ENCODE measurements at places on chromosomes 13 and 19.
A peak's percentile ranks its signal among the peaks of the same experiment; 100 is the strongest.

GRCh38 chr13:26021516-26021915 lies 30.3 kb downstream of the SHISA2 start:
- no peak for DNase-seq

DNA sequence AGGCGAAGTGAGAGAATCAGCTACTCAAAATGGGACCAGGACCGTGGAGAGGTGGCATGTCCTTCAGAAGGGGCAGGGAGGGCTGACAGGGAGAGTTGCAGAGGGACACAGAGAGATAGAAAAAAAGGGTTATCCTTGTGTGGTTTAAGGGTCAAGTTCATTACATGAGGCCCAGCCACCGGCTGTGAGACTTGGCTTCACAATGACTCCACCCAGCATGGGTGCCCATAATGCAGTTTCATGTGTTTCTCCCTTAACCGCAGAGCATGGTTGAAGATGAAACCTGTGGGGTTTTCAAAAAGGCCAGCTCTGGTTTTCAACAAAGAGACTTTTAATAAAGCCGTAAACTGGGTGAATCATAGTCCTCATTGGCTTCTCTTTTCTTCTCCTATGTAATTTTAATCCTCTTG lies 164.6 kb downstream of the KLF5 start:
- DNase-seq = no peak

GRCh38 chr13:98504371-98504963 lies 72.4 kb downstream of the STK24 start:
- peak; percentile 21 for DNase-seq

DNA sequence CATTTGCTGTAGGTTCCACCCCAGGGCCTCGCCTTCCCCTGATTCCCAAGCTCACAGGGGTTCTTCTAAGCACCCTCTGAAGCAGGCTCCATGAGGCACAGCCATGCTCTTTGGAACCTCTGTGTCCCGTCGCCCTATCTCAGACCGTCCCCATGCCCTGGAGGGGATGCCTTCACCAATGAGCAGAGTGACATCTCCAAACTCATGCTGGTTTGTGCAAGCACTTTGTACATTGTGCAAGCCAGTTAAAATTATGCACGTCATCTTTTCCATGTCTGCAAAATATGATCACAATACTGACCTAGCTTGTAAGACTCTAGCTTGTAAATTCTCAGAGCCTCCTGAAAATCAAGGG lies 46.5 kb upstream of the RAP2A start:
- peak; percentile 78 for DNase-seq

GRCh38 chr19:4284176-4284958 lies 5.3 kb downstream of the SHD start:
- no peak for DNase-seq

GRCh38 chr19:48600679-48601417 lies 5.7 kb upstream of the SPACA4 start:
- DNase-seq = no peak

GRCh38 chr19:50818859-50819472 lies 4.6 kb downstream of the KLK1 start:
- no peak for DNase-seq

- no peak for DNase-seq
Observed at GRCh38 chr13:108707584-108707983, 78.2 kb downstream of the MYO16 start.

GRCh38 chr13:29049524-29049923 lies 229.4 kb downstream of the MTUS2 start:
- no peak for DNase-seq

- no peak for DNase-seq
Observed at GRCh38 chr13:45674908-45675307, 27.2 kb upstream of the CBY2 start.

DNA sequence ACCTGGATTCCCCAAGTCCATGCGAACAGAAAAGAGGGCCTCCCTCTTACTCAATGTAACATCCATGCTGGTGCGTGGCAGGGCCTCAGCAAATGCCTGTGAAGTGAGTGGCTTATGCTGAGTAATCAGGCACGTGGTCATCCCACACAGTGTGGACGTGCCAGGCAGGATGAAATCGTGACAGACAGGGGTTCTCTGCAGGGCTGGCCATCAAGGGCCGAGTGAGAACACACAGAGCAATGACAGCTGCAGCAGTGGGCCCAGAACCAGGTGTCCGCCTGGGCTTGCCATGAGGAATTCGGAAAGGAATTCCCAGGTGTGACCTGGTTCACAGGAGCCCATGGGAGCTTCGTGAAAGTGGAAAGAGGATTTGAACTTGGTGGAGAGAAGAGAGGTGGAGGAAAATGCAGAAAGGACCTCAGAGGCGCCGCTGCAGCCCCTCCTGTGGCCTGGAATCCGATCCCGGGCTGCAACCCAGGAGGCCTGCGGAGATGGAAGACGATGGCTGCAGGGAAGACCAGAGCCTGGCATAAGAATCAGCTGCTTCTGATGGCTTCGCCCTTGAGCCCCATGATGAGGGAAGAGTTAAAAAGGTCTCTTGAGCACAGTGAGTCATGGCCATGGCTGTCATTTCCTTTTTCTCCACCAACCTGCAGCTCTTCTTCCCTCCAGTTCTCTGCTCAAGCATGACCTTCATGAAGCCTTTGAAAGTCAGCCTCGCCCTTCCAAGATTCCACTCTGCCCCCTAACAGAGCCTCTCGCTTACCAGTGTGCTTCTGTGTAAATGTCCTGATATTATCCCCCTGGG lies 34.6 kb upstream of the SOX1 start:
- DNase-seq = no peak

DNA sequence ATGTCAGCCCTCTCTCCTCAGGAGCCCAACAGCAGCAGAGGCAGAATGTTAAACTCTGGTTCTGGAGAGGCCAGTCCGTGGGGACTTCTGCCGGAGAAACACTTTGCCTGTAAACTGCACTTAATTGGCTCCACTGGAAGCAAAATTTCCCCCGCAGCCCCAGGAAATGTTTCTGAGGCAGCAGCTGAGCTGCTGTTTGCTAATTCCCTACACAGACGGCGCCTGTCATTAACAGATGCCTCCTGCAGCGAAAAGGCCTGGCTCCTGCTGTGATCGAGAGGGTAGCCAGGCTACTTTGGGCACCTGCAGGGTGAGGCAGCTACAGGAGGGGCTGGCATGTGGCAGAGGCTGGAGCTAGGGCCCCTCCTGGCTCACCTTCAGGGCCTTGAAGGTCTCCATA lies 5.2 kb upstream of the TM6SF2 start:
- DNase-seq = no peak

DNA sequence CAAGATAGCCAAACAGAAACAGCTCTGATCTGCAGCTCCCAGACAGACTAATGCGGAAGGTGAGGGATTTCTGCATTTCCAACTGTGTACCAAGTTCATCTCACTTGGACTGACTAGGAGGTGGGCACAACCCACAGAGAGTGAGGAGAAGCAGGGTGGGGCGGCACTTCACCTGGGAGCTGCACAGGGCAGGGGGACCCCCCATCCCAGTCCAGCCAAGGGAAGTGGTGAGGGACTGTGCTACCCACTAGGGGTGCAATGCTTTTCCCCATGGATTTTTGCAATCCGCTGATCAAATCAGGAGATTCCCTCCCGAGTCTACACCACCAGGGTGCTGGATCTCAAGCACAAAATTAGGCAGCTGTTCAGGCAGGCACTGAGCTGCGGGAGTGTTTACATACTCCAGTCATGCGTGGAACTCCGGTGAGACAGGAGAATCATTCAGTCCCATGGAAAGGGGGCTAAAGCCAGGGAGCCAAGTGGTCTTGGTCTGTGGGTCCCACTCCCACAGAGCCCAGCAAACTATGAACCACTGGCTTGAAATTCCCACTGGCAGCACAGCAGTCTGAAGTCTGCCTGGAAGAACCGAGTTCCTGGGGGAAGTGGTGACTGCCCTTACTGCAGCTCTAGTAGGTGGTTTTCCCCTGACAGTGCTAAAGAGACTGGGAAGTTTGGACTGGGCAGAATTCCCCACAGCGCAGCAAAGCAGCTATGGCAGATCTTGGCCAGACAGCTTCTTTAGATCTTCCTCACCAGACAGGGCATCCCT lies 85.1 kb upstream of the UFM1 start:
- DNase-seq = no peak

- DNase-seq = no peak
Observed at GRCh38 chr19:29866011-29866410, 54.2 kb downstream of the CCNE1 start.

- no peak for DNase-seq
Observed at GRCh38 chr13:83048419-83048818, 833.9 kb downstream of the SLITRK1 start.

DNA sequence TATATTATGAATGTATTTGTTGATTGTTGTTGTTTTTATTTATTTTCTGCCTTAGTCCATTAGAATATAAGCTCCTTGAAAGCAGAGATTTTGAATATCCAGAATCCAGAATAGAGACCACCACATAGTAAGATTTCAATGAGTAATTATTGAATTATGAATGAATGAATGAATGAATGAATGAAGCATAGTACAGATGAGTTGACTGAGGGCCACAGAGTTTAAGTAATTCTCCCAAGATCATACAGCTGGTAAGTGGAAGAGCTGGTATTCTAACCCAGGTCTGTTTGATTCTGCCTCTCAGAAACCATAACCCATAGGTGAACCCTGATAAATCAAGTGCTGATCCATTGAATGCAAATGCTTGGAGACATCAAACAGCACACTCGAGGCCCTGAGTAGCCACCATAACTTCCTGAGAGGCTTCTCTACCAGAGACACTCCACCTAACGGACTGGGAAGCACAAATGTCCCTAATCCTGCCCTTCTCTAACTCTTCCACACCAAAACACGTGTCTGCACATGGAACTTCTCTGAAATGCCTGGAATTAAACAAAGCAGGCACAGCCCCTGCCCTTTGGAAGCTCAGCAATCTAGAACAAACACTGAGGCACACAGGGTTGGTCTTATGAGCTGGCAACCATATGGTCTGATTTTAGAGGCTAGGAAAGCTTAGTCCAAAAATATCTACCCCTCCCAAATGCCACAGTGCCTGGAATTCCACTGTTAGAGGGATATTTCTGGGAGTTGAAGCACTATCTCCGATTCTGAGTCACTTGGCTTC lies 190.1 kb downstream of the FOXO1 start:
- DNase-seq = no peak

GRCh38 chr13:109483284-109483683 lies 303.1 kb downstream of the IRS2 start:
- DNase-seq = no peak

GRCh38 chr13:107716241-107716640 lies 499.1 kb downstream of the LIG4 start:
- no peak for DNase-seq

DNA sequence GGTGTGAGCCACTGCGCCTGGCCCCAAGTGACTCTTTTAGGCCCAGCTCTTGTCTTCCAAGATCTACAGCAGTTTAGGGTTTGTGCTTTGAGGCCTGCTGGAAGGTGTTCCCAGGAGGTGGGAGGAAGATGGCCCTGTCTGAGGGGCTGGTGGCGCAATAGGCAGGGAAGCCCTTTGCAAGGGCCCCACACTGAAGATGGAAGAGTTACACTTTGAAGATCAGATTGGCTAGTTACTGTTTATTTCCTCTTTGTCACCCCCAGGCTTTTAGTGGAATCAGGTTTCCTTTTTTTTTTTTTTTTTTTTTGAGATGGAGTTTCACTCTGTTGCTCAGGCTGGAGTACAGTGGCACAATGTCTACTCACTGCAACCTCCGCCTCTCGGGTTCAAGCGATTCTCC lies 1.9 kb upstream of the RABAC1 start:
- DNase-seq = no peak

GRCh38 chr19:43707158-43707712 lies 8.6 kb upstream of the IRGC start:
- no peak for DNase-seq

DNA sequence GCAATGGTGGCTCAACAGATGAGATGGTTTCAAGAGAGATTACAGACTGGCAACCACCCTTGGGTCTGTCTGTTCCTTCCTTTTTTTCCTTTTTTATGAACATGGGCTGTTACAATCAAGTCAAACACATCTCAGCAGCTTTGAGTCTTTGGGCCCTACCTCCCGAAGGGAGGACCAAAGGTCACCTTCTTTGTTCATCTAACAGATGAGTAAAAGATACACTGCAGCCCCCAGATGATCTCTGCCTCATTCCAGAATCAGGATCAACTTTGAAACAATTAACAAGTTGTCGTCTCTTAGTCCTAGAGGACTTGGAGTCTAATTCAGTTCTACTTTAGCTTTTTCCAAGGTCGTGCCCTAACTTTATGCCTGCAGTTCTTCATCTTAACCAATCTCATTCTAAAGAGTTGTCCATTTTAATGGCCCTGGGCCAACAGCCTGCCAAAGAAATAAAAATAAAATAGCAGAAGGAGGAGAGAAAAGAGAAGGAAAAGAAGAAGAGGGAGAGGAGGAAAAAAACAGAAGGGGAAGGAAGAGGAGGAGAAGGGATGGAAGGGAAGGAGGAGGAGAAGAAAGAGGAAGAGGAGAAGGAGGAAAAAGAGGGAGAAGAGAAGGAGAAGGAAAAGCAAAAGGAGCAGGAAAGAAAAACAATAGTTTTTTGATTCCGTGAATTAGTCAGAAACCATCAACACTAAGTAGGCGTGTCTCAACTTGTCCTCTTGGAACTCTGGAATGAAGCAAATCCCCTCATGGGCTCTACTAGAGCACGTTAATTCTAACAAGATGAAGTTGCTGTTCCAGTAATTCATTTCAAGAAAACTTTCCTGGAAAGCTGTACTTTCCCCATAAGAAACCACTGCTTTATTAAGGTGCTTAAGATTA lies 281.2 kb downstream of the FOXO1 start:
- no peak for DNase-seq

DNA sequence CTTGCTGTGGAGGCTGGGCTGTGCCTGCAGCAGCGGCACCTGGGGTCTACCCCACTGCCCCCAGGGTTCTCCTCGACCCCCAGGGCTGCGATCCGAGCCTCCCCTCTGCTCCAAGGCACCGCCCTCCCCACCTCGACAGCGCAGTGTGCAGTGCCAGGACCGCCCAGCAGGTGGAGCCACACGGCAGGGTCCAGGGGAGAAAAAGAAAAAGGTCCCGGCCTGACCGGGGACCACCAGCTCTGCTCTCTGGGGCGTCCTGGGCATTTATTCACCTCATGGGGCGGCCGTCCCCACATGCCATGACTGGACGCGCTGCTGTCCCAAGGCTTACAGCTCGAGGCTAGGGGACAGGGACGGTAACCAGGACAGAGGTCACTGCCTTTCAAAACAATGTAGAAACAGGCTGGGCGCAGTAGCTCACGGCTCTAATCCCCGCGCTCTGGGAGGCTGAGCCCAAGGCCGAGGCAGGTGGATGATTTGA lies 10.6 kb downstream of the REXO1 start:
- peak; percentile 77 for DNase-seq

- DNase-seq = no peak
Observed at GRCh38 chr13:96746886-96747285, 247.4 kb downstream of the OXGR1 start.

DNA sequence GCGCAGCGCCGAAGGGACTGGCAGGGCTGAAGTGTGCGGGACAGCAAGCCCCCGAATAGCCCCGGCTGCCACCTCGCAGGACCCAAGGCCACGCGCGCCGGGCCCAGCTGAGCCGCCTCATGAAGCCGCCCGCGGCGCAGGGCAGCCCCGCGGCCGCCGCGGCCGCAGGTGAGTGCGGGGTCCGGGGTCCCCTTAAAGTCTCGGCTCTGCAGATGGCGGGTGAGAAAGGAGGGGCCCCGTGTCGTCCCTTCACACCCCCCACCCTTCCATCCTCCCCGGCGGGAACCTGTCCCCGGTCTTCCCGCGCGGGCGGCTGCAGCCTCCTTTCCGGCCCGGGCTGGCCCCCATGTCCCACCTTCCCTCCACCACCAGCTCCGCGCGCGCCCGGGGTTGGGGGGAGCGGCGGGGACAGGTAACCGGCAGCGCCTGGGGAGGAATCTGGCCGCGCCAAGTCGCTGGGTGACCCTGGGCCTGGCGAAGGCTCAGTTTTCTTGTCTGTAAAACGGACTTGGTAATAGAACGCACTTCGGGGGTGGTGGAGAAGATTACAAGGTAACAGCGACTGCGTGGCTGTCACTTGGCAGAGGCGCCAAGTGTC lies 338 bp downstream of the RGCC start:
- DNase-seq = no peak

Data from suppressor macrophage (primary cell).